HL-60 (cell line): ENCODE measurements at places on chromosomes 1 and 21.

DNA sequence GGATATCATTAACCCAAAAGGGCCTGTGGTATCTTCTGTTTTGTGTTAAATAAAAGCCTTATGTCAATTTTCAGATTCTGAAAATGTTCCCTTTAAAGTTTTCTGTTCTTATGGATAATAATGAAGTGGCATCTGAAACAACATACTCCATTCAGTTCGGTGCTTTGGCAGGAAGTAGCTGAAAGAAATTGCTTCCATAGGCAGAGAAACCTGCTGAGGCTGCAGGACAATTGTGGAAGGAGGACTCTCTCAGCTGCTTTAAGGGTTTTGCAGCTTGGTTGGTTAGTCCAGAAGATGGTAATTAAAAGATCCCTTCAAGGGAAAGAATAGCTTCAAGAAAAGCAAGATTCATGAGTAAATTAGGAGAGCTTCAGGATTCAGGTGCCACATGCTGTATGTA, 30.5 kb upstream of the NRIP1 start:
- DNase-seq: no peak

DNA sequence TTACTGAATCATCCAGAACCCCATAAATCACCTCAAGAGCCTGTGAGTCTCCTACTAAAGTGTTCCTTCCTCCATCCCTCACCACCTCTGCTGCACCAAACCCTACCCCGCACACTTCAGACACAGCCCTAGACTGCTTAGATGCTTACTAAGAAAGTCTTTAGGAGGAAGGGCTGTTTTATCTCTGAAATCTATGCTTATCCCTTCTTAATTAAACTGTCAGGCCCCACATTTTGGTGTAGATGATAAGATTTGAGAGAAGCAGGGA, 216.8 kb upstream of the SGIP1 start:
- no peak for DNase-seq

- no peak for DNase-seq
Measured at GRCh38 chr1:229063154-229063773, 207.6 kb upstream of the RAB4A start.

GRCh38 chr1:23617084-23617521, 57.8 kb upstream of the ID3 start:
- no peak for DNase-seq

- DNase-seq: no peak
Measured at GRCh38 chr1:42973286-42973685, 14.6 kb upstream of the SLC2A1 start.

DNA sequence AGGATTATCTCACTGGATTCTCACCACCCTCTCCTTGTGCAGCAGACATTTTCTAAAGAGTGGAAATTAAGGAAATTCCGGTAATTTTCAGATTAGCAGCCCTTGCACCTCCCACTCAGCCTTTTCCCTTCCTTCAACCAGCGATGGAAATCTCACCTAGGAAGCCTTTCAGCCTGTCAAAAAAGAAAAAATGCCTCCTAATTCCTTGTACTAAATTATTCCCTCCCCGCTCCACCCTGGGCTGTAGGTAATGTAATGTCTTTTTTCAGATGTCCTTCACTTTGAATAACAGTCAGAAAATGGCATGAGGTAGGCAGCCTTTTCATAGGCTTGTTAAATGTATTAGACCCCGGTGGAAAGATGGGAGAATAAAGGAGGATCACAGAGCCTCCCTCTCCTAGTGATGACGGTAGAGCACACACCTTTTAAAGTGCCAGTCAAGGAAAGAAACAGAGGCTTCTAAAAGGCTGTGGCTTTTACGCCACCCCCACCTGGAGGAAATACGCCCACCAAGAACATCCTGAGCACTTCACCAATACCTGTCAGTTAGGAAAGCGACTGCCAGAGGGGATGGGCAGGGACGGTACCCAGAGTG, 62.8 kb upstream of the NEK2 start:
- no peak for DNase-seq

- no peak for DNase-seq
Measured at GRCh38 chr1:29758781-29759499, 522.6 kb downstream of the PTPRU start.

- DNase-seq: no peak
Measured at GRCh38 chr1:11358984-11359383, 86.0 kb downstream of the UBIAD1 start.

DNA sequence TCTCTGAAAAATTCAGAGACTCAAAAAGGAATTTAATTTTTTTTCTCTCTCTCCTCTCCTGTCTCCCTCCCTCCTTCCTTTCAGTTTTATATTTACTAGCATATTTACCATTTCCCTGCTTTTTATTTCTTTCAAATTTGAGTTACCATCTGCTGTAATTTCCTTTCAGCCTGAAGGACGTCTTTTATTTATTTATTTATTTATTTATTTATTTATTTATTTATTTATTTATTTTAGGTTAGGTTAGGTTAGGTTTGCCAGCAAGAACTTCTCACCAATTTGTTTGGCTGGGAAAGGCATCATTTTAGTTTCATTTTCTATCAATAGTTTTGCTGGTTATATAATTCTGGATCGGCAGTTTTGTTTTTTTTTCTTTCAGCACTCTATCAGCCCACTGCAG, 231.7 kb upstream of the ZRANB2 start:
- DNase-seq: no peak

GRCh38 chr1:7579831-7580804, 191.0 kb upstream of the VAMP3 start:
- no peak for DNase-seq

GRCh38 chr1:119632103-119632490, 16.0 kb downstream of the ZNF697 start:
- DNase-seq: no peak

DNA sequence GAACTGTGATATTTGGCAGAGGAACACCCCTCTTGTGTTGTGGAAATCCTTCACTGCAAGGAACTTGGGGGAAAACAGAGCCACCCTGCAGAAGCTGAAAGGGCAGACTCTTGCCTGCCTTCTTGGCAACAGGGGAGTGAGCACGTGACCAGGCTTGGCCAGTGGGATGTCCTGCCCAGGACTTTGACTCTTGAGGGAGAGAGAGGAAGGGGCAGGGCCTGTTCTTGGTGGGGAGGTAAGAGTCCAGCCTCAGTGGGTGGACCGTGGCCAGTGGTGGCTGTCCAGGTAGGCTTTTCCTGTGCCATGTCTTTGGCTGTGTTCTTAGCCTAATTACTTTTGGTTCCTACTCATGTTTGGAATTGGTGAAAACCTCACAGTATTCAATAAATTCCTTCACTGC, 8.6 kb upstream of the AK2 start:
- DNase-seq: peak; percentile 45

DNA sequence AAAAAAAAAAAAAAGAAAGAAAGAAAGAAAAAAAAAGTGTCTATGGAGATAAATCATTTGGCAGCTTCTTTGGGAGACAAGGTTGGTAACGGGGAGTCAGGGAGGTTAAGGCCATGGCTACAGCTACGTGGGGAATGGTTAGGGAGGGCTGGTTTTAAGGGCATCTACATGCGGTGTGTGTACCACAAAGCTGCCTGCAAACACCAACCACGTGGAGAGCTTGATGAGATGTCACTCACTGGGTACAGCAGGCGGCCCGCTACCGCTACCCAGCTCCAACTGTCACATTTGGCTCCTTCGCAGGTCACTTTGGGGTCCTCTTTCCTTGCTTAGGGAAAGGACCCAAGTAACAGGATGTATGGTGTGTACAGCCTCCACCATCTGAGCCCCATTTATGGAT, 4.2 kb downstream of the NPPB start:
- DNase-seq: no peak

GRCh38 chr1:88441022-88441421, 243.1 kb upstream of the PKN2 start:
- no peak for DNase-seq

GRCh38 chr1:94094469-94095111, 26.4 kb downstream of the ABCA4 start:
- no peak for DNase-seq

- DNase-seq: no peak
Measured at GRCh38 chr1:67710417-67710816, 25.4 kb downstream of the GADD45A start.

GRCh38 chr21:26769613-26770188, 75.5 kb downstream of the ADAMTS1 start:
- DNase-seq: no peak

DNA sequence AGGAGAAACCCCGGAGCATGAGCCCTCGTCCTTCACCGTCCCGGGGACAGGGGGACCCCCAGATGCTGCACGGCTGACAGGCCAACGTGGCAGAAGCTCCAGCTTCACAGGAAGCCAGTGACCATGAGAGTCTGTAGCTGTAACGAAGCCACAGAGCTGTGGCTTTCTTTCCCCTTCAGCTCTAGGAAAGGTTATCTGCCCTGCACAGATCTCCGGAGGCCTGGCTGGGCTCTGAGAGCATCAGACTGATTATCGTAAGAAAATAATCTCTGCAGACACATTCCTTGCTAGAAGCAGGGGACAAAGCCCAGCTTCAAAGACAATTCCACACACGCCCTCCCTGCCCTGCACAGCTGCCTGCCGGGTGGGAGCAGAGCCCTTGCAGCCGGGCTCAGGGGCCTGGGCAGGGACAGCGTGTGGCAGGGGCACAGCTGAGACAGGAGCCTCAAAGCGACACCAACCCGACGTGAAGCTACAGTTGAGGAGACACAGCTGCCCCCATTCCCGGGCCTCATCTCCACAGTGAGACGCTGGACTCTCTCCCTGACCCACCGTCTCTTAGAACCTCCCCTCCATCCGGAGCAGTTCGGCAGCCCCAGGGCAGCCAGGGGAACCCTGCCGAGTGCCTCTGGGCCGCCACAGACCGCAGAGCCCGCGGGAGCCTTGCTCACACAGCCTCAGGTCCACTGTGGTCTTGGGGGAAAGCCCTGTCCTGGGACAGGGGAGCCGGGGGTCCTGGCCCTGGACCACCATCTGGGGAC, 30.6 kb downstream of the POFUT2 start:
- no peak for DNase-seq

GRCh38 chr1:25715888-25716287, 84.1 kb upstream of the SELENON start:
- no peak for DNase-seq

GRCh38 chr1:96558635-96559034, 162.9 kb upstream of the PTBP2 start:
- DNase-seq: no peak

DNA sequence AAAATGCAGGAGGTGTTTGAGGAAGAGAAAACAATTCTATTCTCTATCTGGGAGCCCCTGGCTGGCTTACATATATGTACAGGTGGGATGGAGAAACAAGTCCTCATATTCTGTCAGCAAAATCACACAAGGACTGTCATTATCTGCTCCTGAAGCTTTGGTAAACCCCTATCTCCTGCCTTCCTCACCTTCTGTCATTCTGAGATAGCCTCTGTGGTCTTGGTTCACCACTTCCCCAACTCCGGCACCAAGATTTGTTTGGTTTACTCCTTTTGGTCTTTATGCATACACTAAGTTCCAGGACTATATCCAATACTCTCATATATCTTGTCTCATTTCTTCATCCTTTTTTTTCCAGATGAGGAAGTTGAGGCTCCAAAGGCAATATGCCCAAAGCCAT, 551.1 kb downstream of the PLPP3 start:
- no peak for DNase-seq

GRCh38 chr1:22143065-22144033, at the start of gene WNT4:
Gene WNT4 (minus strand): TSS chr1:22143097. CDS start chr1:22142922, 175 bp downstream.
- no peak for DNase-seq

DNA sequence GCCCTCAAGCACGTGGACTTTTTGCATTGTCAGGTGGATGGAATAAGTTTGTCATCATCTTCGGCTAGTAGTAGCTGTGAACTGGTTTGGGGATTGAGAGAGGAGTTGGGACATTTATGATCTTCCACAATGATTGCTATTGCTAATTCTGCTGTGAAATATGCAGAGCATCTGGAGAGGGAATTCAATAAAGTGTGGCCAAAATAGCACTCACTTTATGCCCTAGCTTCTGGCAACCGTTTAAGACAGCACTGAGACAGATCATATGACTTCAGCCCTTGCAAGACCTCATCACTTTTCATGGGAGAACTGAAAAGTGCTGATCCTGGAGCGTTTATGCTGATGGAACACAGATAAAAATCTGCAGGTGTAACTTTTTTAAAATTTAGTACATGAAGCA, 360.8 kb downstream of the GPATCH2 start:
- no peak for DNase-seq
